ENCODE measurements at places on chromosomes 5 and 9.

DNA sequence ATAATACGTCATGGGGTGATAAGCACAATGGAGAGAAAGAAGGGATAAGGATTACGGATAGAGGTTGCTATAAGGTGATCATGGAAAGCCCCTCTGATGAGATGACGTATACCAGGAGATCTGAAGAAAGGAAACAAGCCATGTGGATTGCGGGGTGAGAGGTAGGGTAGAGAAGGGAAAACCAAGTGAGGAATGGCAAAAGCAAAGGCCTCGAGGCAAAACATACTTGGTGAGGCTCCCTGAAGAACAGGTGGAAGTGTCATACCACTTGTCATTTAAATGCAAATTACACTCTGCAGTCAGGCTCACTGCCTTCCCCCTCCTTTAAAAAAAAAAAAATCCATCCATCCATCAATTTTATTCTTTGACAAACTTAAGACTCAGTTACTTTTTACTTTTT, 420.8 kb downstream of the RAB3C start:
- no peak for DNase-seq

- no peak for DNase-seq
Observed at GRCh38 chr5:169458221-169458620, 125.4 kb upstream of the SPDL1 start.

DNA sequence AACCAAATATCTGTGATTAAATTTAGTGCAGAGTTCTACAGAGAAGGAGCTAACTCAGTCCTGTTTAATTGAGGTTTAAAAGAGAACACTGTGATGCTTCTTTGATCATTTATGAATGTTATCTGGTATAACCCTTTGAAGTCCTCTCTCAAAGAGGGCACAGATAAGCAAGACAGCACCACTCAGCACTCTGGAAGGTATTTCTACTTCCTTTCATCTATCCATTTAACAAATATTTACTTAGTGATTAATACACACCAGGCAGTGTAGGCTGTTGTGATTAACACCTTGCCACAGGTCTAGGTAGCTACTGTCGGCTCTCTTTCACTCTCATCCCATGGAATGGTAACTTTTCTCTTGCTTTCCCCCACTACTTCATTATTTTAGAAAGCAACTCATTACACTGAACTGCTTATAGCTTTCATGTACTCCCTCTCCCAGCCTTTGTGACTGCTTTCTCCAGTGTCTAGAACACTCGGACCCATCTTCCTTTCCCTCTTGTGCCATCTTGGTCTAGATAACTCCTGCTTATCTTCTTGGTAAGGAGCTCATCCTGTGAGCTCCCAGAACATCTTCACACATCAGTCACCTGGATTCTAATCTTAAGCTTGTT, 54.7 kb downstream of the GLDC start:
- DNase-seq = no peak

GRCh38 chr5:43227655-43228054, 35.6 kb downstream of the NIM1K start:
- no peak for DNase-seq

DNA sequence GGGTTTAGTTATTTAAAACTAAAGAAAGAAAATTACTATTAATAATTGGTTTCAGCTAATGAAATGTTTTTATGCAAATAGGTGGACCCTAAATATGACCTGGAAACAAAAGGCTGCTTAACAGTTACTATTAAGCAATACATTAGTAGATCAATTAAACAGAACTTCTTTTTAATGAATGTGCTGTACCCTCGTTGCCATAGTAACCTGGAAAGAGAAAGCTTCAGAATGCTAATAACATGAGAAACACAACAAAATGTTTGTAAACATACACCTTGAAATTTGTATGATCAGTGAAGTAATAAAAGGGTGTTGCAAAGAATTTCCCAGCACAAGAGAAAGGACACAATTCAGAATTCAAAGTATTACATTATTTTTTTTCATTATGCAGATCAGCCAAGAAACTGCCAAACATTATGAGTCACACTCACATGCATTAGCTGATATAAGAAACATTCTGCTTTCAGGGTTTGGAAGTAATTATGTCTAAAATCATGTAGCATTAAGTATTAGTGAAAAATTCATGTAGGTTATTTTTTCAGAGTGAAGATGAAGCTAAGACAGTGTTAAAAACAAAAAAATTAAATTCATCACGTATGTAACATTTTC, 348.3 kb downstream of the ISL1 start:
- DNase-seq = no peak

DNA sequence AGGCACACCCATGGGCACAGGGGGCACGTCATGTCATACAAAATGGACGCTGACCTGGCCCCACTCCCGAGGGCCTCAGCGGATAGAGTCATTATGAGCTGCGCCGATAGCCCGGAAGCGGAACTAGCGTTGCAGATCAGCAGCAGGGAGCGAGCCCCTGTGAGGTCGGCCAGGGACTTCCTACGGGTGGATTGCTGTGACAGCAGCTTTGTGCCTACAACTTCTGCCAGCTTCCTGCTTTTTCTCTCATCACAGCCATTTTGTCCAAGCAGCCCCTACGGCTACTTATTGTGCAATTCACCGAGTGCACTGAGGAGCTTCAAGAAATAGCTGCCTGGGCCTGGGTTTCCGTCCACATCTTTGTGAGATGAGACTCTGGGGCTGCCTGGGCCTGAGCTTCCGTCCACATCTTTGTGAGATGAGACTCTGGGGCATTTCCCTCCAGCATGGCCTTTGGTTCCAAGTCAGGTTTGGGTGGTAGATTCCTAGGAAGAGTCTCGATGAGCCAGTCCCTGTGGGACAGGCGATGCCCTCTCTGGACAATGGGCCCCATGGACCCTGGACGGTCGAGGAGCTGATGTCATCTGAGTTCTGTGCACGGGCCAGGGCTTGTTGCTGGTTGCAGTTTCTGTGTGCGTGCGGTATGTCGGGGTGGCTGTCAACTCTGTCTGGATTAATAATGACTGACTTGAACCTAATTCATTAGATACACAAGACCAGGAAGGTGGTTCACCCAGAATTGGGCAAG, 67.0 kb upstream of the GNE start:
- DNase-seq = no peak

DNA sequence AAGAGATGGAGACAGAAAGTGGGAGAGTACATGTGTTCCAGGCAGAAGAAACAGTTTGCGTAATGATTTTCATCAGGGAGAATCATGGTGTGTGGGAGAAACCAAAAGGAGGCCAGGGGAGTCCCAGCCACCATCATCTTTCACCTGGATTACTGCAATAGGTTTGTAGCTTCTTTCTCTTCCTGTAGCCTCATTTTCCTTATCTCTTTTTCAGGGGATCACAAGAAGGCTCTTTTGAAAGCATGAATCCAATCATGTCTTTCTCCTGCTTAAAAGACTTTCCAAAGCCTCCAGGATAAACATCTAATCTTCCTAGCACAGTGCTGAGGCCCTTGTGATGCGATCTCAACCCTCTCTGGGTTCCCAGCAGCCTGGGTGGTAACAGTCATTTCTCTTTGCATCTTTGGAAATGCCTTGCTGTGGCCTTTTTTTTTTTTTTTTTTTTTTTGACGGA, 10.3 kb upstream of the GPBP1 start:
- no peak for DNase-seq

DNA sequence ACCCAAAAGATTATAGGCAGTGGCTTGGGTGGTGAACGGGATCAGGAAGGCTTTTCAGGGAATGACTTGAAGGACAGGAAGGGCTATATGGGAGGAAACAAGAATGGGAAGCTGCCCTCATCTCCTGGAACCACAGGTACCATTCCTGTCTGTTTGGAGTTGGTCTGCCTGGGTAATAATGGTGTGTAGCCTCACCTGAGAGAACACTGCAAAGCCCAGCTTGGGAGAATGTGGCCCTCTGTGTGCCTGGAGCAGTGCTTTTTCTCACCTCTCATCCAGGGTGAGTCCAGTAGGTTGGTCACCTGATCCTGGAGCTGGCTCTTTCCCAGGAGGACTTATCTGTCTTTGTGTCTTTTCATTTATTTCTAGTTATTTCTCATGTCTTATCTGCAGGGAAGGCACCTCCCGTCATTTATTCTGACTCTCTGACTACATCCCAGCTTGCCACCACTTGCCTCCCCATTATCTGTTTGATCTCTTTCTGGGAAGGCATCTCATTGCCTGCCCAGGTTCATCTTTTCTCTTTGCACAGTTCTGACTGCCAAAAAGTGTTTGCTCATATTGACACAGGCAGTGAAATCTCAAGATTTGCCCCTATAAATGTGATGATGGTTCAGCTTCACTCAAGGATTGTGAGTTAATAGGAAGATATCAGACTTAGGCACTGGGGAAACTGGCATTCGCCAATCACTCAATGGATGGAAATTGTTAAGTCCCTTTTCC, 22.5 kb upstream of the OR2S2 start:
- DNase-seq = no peak

GRCh38 chr5:102529031-102529430, 30.2 kb upstream of the SLCO6A1 start:
- DNase-seq = no peak

DNA sequence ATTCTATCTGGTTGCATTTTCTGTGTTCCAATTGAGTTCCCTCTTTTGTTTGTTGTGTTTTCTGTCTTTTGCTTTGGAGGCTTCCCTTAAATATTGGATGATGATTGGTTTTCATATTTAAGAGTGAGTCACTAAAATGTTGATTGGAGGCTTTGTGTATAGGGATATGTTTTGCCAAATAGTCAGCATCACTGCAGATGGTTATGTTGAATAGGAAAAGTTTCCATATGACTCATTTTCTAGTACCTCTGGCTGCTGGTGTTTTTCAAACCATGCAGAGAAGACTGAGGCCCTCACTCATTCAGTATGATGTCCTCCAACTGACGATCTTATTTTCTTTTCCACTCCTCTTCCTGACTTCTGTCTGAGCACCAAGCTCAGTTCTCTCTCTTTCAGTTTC, 1290.0 kb downstream of the EFNA5 start:
- DNase-seq = no peak

DNA sequence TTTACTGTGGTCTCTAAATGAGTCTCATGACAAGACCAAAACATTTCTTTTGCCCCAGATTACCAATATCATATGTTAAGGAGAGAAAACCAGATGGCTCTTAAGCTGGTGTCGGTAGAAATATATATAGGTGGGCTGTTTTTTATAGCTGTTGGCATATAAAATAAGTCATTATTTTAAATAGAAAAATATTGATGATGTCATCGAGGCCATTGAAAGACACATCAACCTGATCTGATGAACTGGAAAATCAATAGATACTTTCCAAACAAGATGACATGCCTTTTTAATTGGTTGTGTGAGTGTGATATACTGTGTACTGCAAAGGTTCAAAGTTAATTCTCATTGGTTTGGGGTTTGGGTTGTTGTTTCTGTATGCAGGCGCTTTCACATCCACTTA, 617.3 kb downstream of the CCDC171 start:
- DNase-seq = no peak

GRCh38 chr5:2181149-2181548, 298.4 kb upstream of the IRX4 start:
- DNase-seq = peak; percentile 30

GRCh38 chr5:134435560-134435959, 23.9 kb upstream of the CDKN2AIPNL start:
- no peak for DNase-seq

DNA sequence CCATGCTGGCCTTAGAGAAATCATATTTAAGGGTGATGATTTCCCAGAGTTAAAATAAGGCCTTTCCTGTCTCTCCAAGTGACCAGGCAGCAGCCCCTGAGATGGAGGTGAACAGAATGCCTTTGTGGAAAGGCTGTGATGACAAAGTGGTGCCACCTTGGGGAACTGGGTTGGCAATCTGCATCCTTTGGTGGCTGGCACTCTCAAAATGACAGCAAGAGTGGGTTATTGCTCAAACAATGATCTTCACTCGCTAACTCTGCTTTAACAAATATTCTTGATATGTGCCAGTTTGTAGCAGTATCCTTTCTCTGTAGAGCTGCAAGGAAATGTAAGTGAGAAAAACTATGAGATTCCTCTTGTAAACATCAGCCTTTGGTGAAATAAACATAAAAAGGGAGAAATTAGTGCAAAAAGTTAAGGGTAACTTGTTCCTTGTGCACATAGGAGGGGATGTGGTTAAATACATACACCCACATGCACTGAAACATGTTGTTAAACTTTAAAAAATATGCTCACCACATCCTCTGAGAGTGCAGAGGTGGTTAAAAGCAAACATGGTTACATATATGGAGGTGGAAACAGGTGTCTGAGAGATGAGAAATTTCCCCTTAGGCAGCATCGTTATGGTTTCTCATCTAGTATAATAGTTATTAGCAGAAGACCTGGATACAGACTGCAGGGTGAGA, 373.4 kb upstream of the CTNND2 start:
- DNase-seq = no peak

DNA sequence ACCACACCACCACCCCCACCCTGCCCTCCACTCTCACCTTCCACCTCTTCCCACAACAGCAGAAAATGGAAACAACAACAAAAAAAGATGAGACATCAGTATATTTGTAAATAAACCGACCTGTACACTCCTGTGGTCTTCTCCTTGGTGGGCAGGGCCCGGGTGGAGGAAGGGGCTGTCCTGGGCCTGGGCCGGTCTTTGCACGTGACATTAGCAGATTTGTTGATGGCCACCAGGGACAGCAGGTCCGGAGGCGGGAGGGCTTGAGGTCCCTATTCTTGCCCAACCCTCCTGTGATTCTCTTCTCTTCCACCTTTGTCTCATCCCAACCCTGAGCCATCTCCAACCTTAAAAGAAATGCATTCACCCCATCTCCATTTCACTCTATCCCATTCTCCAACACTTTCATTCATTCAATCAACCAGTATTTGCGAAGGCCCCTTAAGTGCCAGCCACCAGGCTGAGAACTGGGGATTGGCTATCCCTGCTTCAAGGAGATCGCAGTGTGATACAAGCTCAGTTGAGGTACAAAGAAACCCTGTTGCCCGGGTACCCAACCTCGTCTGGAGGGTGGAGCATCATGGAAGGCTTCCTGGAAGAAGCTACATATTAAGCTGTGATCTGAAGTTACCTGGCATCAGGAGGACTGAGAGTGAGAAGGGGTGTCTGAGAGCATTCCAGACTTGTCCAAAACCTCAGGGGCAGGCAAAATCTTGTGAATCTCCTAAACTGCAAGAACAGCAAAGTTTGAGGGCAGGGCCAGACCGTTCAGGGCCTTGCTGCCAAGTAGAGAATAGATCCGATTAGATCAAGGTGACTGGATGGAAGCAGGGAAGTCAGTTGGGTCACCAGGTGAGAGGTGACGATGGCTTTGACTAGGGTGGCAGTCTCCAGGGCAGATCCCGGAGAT, 87.4 kb downstream of the LMX1B start:
- DNase-seq = no peak

- DNase-seq = no peak
Observed at GRCh38 chr9:12771891-12772290, 2.9 kb upstream of the LURAP1L start.

- no peak for DNase-seq
Observed at GRCh38 chr5:67337751-67338150, 141.2 kb upstream of the CD180 start.
